ENCODE measurements at places on chromosomes 16 and 17.

DNA sequence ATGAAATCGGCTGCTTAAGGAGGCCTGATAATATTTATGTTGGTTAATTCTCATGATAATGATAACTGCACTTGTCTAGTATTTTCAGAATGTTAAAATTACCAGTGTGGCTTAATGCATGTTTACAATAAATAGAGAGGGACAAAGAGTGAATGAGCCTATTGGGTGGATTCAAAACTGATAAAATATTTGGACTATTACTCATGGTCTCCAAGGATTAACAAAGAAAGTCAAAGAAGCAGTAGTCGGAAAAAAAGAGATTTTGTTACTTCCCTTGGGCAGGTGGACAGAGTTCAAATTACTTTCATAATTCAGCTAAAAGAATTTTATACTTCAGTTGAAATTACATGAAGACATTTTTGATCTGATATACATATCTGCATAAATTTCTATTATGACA, 258.2 kb upstream of the PMFBP1 start:
- H3K27ac ChIP-seq = no peak overlapping the region
- no peaks in the 10 kb centered on the region for H3K4me1 ChIP-seq
- no peak for DNase-seq
- peaks cover 10% of the 10 kb centered on the region for H3K36me3 ChIP-seq

GRCh38 chr17:30840771-30841170, 9.0 kb downstream of the ATAD5 start:
- peaks cover 3% of the 10 kb centered on the region for H3K4me1 ChIP-seq
- no peak for DNase-seq
- peaks cover 44% of the 10 kb centered on the region for H3K36me3 ChIP-seq
- H3K4me3 ChIP-seq = no peak overlapping the region
- no peaks in the 10 kb centered on the region for H3K27me3 ChIP-seq
- H3K27ac ChIP-seq = no peak overlapping the region

- no peak overlapping the region for H3K27ac ChIP-seq
- peaks cover 19% of the 10 kb centered on the region for H3K4me1 ChIP-seq
- H3K27me3 ChIP-seq = no peaks in the 10 kb centered on the region
- H3K36me3 ChIP-seq = peaks cover 3% of the 10 kb centered on the region
- no peak overlapping the region for H3K4me3 ChIP-seq
These were observed 230.7 kb downstream of the SLC39A11 start for GRCh38 chr17:72861811-72862210.

DNA sequence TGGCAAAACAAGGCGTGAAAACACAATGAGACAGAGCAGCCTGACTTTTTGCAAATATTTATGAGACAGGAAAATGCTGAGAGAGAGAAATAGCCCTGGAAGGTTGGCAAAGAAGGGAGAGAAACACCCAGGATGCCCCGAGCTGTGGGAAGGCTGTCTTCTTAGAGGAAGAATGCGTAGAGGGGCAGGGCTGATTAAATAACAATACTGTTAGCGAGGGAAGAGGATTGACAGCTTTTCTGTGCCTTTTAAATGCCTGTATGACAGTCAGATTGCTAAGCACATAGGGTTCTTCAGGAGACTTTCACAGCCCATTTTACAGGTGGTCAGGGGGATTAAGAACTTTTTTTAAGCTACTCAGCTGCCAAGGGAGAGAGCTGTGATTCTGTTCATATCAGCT, 219.2 kb downstream of the SHISA9 start:
- H3K36me3 ChIP-seq = no peaks in the 10 kb centered on the region
- H3K27ac ChIP-seq = no peak overlapping the region
- no peak overlapping the region for H3K4me3 ChIP-seq
- peaks cover 4% of the 10 kb centered on the region for H3K27me3 ChIP-seq

- peaks cover 2% of the 10 kb centered on the region for H3K27me3 ChIP-seq
- no peak for DNase-seq
- no peak overlapping the region for H3K27ac ChIP-seq
- no peaks in the 10 kb centered on the region for H3K4me1 ChIP-seq
- H3K36me3 ChIP-seq = no peaks in the 10 kb centered on the region
- H3K4me3 ChIP-seq = no peak overlapping the region
These were observed 28.4 kb upstream of the GNG13 start for GRCh38 chr16:828891-829290.

GRCh38 chr16:55037046-55037445, 106.4 kb downstream of the IRX5 start:
- H3K27me3 ChIP-seq = peaks cover 3% of the 10 kb centered on the region
- H3K4me3 ChIP-seq = no peak overlapping the region
- DNase-seq = no peak
- H3K4me1 ChIP-seq = no peaks in the 10 kb centered on the region
